ENCODE measurements at places on chromosomes 13 and 19.

DNA sequence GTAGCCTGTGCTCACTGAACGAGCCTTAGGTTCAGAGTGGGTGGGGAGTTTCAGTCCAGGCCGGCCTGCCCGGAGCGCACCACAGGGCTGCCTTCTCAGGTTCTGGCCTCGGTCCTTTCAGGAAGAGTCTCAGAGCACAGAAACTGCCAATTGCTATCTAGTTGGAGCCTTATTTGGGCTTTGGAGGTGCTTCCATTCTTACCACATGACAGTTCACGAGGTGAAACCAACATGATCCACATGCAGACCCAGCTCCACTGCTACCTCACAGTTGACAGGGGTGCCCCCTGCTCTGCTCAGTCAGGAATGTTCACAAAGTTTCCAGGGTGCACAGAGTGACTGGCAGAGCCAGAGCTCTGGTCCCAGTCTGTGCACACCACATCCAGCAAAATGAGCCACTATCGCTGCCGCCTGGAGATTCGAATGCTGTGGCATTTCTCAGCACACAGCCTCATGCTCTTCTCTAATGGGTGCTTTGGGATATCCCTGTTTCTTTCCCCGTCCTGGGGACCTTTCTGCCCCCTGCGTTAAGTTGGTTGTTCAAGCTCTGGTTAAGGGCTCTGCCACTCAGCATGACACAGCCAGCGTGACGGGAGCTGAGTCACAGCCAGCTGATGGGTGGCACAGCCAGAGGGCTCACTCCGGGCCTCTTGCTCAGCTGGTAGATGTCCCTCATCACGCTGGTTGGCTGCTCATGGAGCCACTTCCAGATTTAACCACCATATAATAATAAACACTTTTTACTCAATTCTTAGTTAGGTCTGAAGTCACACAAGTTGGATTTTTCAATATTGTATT lies 7.5 kb upstream of the SACS start:
- H3K27me3 ChIP-seq = peaks cover 13% of the 10 kb centered on the region
- no peaks in the 10 kb centered on the region for H3K4me1 ChIP-seq
- H3K36me3 ChIP-seq = no peaks in the 10 kb centered on the region
- H3K27ac ChIP-seq = no peak overlapping the region

- DNase-seq = peak; percentile 59
- peaks cover 20% of the 10 kb centered on the region for H3K4me1 ChIP-seq
- H3K27me3 ChIP-seq = peaks cover 4% of the 10 kb centered on the region
- peak overlapping the region; percentile 49 for H3K27ac ChIP-seq
- no peak overlapping the region for H3K4me3 ChIP-seq
- no peaks in the 10 kb centered on the region for H3K36me3 ChIP-seq
These were observed 260.9 kb downstream of the MTUS2 start for GRCh38 chr13:29081036-29081435.

DNA sequence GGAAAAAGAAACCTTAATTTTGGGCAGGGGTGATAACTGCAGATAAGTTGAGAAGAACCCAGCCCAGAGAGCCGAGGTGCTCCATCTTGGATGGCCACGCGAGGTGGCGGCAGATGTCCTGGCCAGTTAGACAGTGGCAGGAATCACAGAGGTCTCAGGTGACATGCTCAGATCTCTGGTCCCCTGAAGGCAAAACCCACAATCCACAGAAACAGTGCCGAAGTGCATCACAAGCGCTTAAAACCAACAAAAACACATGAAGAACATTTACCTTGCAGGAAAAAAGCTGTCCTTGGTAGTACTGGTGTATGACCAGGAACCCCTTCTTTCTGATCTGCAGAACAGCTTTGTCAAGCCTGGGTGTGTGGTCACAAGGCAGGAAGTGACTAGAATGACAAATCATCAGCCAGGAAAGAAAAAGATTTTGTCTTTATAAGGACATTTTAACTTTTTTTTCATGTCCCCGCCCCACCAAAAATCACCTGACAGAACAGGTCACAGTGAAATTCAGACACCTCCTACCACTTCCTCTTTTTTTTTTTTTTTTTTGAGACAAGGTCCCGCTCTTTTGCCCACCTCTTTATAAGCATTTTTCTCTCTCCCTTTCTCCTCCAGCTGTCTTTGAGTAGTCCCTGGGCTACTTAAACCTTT lies at the start of gene LCP1:
Gene LCP1, minus strand, starts transcription at position 338 of the 651 bp plus-strand sequence. CDS start 22,515 bp downstream, outside the sequence.
- no peaks in the 10 kb centered on the region for H3K27me3 ChIP-seq
- H3K27ac ChIP-seq = peak within 1 kb of the TSS; percentile 98
- peaks cover 49% of the 10 kb centered on the region for H3K4me1 ChIP-seq
- peaks cover 27% of the 10 kb centered on the region for H3K36me3 ChIP-seq
- peak; percentile 90 for DNase-seq
- H3K4me3 ChIP-seq = peak within 1 kb of the TSS; percentile 88

- DNase-seq = no peak
- H3K27me3 ChIP-seq = no peaks in the 10 kb centered on the region
- H3K36me3 ChIP-seq = no peaks in the 10 kb centered on the region
- H3K4me3 ChIP-seq = no peak overlapping the region
- H3K4me1 ChIP-seq = peaks cover 7% of the 10 kb centered on the region
These were observed 16.0 kb downstream of the SPATA13 start for GRCh38 chr13:24176351-24177101.

GRCh38 chr19:6364353-6364752 lies 3.0 kb downstream of the CLPP start:
- no peak for DNase-seq
- H3K27me3 ChIP-seq = no peaks in the 10 kb centered on the region
- H3K36me3 ChIP-seq = peaks cover 39% of the 10 kb centered on the region
- H3K27ac ChIP-seq = peak overlapping the region; percentile 60

GRCh38 chr13:76668141-76668540 lies 218.1 kb downstream of the KCTD12 start:
- H3K27me3 ChIP-seq = no peaks in the 10 kb centered on the region
- H3K4me1 ChIP-seq = no peaks in the 10 kb centered on the region
- H3K4me3 ChIP-seq = no peak overlapping the region
- no peak for DNase-seq

GRCh38 chr19:39126312-39127187 lies 964 bp downstream of the PAK4 start:
- H3K36me3 ChIP-seq = peaks cover 2% of the 10 kb centered on the region
- peak overlapping the region; percentile 98 for H3K4me3 ChIP-seq
- no peak for DNase-seq
- H3K4me1 ChIP-seq = peaks cover 47% of the 10 kb centered on the region
- peaks cover 13% of the 10 kb centered on the region for H3K27me3 ChIP-seq

GRCh38 chr19:3753631-3754410 lies 7.7 kb downstream of the APBA3 start:
- no peak for DNase-seq
- no peaks in the 10 kb centered on the region for H3K27me3 ChIP-seq
- H3K27ac ChIP-seq = no peak overlapping the region
- H3K4me3 ChIP-seq = no peak overlapping the region
- peaks cover 43% of the 10 kb centered on the region for H3K36me3 ChIP-seq
- peaks cover 14% of the 10 kb centered on the region for H3K4me1 ChIP-seq

DNA sequence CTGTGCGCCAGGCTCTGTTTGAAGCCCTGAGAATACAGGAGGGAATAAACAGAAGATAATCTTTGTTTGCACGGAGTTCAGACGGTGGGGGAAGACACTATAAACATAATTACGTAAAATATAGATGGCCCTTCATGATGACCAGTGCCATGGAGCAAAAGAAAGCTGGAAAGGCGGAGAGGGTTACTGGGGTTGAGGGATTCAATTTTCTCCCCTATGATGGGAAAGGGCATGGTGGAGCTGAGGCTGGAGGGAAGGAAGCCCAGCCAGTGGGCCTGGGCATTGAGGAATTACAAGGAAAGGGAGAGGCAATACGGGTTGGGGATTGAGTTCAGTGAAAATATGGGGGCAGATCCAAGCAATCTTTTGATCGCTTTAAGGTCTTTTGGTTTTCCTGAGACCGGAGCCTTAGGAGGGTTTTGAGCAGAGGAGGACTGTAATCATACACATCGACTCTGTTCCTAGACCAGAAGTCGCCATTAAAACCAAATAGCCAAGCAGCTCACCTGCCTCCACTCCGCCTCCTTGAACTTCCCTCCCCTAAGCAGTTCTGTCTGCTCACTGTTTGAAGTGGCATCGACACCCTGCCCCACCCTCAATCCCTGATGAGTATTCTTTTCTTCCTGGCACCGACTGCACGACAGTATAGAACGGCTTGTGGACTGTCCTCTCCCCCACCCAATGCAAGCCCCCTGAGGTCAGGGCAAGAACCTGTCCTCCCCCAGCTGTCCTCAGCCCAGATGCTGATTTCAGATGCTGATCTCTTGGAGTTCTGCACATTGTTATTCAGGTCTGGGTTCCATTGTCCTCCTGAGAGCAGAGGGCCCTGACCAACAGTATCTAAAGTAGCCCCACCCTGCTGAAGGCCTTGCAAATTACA lies 813 bp upstream of the ZNF296 start:
- DNase-seq = no peak
- peaks cover 58% of the 10 kb centered on the region for H3K4me1 ChIP-seq
- H3K27ac ChIP-seq = peak overlapping the region; percentile 84
- H3K27me3 ChIP-seq = no peaks in the 10 kb centered on the region

DNA sequence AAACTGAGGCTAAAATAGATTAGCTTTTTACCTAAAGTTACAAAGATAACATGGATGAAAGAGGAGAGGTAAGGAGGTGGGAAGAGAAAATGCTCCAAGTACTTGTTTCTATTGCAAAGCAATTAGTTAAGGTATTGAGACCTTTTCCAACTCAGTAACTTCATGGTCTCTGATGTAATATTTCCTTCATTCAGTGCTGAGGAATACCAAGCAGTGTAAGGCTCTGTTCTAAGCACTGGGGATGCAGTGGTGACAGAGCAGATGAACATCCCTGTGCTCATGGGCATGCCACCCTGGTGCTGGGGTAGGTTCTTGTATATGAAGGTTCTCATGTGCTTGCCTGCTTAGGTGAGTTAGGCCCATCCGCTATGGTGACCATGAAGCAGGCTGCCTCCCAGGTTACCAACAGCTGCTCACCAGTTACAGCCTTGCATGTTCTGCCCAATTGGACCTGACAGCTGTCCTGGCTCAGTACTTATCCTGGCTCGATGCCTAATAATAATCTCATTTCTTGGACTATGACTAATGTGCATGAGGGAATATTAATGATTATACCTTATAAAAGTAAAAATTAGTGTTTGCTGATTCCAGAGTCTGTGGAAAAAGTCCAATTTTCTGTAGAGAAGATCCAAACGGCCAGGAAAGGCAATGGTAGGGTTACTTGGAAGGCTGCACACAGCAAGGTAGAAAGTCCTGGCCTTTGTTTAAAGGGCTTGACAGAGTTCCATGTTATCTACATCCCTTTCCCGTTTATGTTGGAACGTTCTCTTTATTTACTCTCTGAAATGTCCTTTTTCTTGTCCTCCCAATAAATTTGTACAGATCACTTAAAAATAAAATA lies 48.3 kb downstream of the LATS2 start:
- peaks cover 32% of the 10 kb centered on the region for H3K4me1 ChIP-seq
- DNase-seq = no peak
- H3K4me3 ChIP-seq = no peak overlapping the region
- no peak overlapping the region for H3K27ac ChIP-seq
- H3K36me3 ChIP-seq = peaks cover 2% of the 10 kb centered on the region
- H3K27me3 ChIP-seq = peaks cover 4% of the 10 kb centered on the region

DNA sequence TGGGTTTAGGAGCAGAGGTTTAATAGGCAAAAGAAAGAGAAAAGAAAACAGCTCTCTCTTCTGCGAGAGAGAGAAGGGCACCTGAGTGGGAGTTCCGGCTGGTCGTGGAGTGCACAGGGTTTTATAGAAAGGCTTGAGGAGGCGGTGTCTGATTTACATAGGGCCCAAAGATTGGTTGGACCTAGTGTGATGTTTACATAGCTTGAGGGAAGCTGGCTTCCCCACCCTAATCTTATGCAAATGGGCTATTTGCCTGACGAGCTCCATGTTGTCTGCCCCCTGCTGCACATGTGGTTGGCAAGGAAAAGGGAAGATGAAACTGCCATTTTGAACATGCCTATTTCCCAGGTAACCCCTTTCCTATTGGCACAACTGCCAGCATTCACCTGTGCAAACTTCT lies 21.5 kb upstream of the MEDAG start:
- no peak for DNase-seq
- no peak overlapping the region for H3K4me3 ChIP-seq

- DNase-seq = no peak
- peaks cover 19% of the 10 kb centered on the region for H3K4me1 ChIP-seq
- no peaks in the 10 kb centered on the region for H3K27me3 ChIP-seq
- H3K4me3 ChIP-seq = no peak overlapping the region
- H3K36me3 ChIP-seq = no peaks in the 10 kb centered on the region
These were observed 116.2 kb upstream of the FNDC3A start for GRCh38 chr13:48859272-48860105.

DNA sequence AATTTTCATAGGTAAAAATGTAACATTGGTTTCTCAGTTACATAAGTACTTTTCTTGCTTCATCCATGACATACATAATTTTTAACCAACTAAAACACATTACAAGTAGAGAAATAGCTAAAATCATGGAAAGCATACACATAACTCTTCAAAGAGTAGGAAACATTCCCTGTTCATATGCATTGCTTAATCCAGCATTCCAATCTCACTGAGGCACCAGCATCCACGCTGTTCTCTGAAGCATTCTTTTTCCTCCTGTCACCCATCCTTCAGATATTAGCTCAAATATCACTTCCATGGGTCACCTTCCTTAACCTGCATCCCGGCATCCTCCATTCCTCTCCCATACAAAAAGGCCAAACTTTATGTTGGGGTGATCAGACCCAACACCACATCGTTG lies 79.1 kb downstream of the ZNF254 start:
- DNase-seq = no peak
- H3K36me3 ChIP-seq = no peaks in the 10 kb centered on the region
- no peaks in the 10 kb centered on the region for H3K4me1 ChIP-seq
- no peaks in the 10 kb centered on the region for H3K27me3 ChIP-seq

DNA sequence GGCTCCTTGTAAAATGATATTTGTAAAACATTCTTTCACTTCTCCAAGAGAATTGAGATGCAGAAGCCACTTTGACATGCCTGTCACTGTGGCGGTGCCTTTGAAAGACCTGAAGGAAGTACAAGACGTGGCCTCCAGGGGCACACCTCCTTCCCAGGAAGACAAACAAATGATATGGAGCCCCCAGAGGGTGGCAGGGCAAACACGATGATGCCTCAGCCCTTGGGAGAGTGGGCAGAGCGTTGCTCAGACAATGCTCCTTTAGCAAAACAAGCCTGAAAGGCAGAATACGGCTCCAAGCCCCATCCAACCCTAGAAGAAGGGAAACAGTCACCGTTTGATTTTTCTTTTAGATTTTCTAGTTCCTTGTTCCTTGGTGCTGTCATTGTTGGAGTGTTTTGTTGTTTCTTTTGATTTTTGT lies 9.2 kb upstream of the ATP12A start:
- H3K4me3 ChIP-seq = no peak overlapping the region
- peaks cover 10% of the 10 kb centered on the region for H3K4me1 ChIP-seq
- DNase-seq = no peak
- H3K27me3 ChIP-seq = peaks cover 57% of the 10 kb centered on the region
